ENCODE measurements at places on chromosomes 4 and X.

- DNase-seq = no peak
Measured at GRCh38 chrX:47360423-47361179, 9.8 kb upstream of the ZNF157 start.

GRCh38 chr4:23861897-23862296 lies 27.9 kb downstream of the PPARGC1A start:
- DNase-seq = no peak

GRCh38 chr4:70741867-70742658 lies 20.3 kb downstream of the RUFY3 start:
- DNase-seq = no peak

DNA sequence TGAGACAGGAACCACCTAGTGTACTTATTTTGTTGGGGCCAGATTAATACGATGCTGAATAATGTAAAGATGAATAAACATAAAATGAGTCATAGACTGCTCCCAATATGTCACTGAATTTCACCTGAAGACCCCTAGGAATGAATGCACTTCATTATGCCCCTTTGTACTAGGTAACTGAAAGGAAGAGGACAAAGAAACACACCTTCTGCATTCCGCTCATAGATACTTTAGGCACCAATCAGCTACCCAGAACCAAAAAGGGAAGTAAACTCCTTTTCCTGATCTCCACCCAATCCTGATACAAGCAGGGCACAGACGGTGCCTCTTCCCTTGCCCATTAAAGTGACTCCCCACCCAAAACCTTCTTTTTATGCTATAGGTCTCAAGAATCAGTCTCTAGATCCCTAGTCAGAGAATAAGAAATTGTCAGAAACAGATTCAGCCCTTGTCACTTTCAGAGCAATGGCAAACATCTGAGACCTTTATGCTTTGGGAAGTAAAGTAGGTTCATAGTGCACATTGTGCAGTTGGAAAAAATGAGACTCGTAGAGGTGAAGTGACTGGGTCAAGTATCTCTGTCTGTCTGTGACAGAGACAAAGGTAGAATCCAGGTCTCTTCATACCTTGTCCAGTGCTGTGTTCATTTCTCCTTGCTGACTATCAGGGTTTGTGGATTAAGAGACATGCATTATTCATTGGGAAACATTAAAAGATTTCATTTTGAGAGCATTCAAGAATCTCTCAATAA lies 2.3 kb downstream of the GPR174 start:
- DNase-seq = no peak

GRCh38 chr4:153151535-153152455 lies 52.4 kb upstream of the TRIM2 start:
- no peak for DNase-seq

- no peak for DNase-seq
Measured at GRCh38 chr4:41256131-41256739, 493 bp upstream of the UCHL1 start.

DNA sequence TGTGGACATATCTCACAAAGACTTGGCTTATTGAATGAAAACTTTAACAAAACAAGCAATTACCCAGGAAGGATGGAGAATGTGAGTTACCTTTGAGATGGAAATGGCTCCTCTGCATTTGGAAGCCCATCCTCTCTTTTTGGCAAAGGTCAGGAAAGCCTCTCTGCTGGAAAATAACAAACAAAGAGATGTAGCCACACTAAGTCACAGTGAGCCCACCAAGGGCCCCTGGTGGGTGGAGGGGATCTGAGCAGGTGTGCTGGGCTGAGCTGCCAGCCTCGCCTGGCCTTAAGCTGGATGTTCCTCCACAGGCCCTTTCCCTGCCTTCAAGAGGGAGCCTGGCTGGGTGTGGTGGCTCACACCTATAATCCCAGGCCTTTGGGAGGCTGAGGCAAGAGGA lies 269.2 kb downstream of the HNRNPD start:
- no peak for DNase-seq

GRCh38 chr4:26991057-26991456 lies 130.4 kb downstream of the STIM2 start:
- DNase-seq = no peak

DNA sequence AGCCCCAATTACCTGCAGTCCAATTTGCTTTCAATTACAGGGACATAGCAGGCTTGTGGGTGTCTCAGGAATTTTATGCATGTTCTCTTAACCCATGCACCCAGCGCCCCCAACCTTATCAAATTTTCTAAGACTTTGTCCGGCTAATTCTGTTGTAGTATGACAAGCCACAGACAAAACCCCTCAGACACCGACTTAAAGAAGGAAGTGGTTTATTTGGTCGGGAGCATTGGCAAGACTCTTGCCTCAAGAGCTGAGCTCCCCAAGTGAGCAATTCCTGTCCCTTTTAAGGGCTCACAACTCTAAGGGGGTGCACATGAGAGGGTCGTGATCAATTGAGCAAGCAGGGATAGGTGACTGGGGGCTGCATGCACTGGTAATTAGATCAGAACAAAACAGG lies 28.7 kb upstream of the IL9R start:
- DNase-seq = no peak

DNA sequence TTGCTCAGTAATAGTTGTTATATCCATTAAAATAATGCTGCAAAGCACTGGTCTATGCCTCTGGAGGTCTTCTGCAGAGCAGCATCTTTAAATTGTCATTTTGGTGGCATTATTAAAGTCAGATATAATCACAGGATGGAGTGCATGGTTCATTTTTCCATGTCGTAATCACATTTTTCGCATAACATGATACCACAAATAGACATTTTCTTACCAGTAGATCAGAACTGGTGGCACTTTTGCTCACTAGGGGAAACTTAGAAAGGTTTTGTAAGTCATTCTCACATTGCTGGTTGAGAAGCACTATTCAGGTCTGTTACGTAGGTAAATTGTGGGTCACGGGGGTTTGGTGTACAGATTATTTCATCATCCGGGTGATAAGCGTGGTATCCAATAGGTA lies 484.5 kb upstream of the PRKX start:
- DNase-seq = no peak

GRCh38 chrX:80512924-80513323 lies 92.7 kb downstream of the TENT5D start:
- no peak for DNase-seq

DNA sequence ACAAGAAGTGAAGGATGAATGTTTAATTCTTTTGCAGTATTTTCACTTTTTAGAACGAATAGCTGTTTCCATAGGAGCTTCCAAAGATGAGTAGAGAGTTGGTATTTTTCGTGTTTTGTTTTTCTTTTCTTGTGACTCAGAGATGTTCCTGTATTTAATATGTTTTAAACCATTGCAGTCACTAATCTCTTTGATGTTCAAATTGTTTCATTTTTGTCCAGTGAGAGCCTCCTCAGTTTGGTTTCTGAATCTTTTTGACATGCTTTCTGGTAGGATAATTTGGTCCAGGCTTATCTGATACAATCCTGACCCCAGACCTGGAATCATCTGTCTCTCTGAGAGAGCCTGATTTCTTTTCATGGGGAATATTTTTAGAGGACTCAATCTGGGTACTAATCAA lies 41.6 kb downstream of the BEX3 start:
- DNase-seq = no peak

DNA sequence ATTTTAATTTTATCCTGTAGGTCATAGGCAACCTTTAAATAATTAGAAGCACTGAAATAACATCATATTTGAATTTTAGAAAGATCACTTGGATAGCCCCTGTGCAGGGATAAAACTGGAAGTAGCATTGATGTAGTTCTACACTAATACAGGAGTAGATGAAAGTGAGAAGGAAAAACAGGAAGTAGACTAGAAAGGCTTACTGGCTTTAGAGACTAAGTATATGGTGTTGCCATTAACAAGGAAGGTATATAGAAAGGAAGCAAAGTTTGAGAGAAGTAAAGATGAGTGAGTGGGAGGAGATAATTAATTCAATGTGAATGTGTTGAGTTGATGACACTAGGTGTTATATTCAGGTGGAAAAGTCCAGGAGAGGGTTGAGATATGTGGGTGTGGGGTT lies 73.1 kb upstream of the EPGN start:
- no peak for DNase-seq

DNA sequence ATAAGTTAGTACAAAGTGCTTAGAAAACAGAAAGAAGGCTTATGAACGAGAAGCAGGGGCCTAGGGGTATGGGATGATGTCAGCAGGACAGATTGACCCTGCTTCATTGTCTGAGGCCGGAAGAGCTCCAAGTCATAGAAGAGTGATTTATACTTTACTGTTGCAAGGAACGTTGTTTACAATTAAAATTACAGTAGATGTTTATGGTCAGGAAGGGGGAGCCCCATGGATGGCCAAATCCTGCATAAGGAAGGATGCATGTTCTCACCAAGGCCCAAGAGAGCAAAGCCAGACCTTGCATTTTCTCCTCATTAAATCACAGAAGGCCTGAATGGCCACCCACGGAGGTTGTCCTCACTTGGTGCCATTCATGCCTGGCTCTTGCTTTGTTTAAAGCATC lies 115.3 kb downstream of the LDB2 start:
- no peak for DNase-seq

DNA sequence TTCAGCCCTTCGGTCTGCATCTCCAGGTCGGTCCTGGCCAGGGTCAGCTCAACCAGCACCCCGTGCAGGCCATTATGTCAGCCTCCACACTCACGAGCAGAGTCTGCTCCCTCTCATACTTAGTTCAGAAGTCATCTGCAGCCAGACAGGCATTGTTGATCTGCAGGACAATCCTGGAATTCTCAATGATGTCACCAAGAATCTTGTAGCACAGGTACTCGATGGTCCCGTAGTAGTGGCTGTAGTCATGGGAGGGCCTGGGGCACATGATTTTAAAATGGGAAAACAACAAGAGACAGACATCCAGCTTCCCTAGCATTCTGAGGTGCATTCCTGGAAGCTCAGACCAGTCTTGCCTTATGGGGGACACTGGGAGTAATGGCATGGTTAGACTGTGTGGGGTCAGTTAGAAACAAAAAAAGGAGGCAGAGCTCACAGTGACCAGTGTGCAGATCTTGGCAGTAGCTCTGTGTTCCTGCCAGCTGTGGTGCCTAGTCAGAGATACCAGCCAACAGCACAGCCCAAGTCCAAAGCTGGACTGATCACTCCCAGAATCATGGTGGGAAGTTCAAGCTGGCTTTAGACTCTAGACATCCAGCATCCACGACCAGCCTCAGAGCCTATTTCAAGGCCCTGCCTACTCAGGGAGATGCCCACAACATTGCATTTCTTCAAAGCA lies 31.9 kb downstream of the LRIT3 start:
- DNase-seq = no peak

DNA sequence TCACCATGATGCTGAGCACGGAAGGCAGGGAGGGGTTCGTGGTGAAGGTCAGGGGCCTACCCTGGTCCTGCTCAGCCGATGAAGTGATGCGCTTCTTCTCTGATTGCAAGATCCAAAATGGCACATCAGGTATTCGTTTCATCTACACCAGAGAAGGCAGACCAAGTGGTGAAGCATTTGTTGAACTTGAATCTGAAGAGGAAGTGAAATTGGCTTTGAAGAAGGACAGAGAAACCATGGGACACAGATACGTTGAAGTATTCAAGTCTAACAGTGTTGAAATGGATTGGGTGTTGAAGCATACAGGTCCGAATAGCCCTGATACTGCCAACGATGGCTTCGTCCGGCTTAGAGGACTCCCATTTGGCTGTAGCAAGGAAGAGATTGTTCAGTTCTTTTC lies 4.0 kb downstream of the HNRNPH2 start:
- no peak for DNase-seq

DNA sequence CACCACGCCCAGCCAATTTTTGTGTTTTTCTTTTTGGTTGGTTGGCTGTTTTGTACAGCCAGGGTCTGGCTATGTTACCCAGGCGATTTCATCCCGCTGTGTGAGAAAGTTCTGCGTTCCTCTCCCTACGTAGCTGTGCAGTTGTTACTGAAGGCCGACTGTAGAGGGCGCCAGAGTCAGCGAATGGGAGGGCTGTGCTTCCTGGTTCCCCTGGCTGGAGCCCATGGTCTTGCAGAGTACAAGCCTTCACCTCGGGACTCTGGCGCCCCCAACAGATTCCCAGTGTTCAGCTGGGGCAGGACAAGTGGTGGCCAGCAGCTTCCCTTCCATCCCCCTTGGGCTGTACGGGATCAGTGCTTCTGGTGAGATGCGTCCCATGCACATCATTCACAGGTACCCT lies 5.6 kb upstream of the CT45A1 start:
- DNase-seq = no peak

DNA sequence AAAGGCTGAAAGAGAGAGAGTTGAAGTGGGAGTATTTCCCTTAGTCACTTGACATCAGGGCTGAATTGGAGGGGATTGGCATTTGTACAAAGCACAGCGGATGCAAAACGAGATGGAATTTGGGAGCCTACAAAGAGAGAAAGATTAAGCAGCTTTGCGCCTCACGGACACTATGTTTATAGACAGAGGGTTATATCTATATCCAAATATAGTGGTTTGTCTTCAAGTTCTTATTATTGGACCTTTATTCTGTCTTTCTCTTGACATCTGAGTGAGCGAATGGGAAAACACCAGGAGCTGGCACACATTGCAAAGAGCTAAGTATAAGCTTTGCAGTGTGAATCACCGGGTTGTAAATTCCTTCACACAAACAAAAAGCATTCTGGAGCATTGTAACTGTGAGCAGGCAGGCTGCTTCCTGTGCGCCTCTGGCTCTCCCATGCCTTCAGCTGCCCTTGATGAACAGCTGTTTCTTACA lies 500.2 kb downstream of the STIM2 start:
- DNase-seq = no peak

GRCh38 chr4:119100655-119101054 lies 35.0 kb upstream of the MYOZ2 start:
- no peak for DNase-seq

- DNase-seq = no peak
Measured at GRCh38 chr4:74397748-74398426, 32.9 kb downstream of the EREG start.

DNA sequence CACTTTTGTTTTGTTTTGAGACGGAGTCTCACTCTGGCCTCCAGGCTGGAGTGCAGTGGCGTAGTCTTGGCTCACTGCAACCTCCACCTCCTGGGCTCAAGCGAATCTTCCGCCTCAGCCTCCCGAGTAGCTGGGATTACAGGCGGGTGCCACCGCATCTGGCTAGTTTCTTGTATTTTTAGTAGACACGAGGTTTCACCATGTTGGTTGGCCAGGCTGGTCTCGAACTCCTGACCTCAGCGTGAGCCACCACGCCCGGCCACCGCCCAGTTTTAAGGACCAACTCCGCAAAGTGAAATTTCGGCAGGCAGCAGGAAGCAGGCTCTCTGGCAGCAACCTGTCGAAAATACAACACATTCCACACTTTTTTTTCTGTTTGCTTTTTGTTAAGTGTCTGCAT lies 13.4 kb downstream of the DHRSX start:
- no peak for DNase-seq

DNA sequence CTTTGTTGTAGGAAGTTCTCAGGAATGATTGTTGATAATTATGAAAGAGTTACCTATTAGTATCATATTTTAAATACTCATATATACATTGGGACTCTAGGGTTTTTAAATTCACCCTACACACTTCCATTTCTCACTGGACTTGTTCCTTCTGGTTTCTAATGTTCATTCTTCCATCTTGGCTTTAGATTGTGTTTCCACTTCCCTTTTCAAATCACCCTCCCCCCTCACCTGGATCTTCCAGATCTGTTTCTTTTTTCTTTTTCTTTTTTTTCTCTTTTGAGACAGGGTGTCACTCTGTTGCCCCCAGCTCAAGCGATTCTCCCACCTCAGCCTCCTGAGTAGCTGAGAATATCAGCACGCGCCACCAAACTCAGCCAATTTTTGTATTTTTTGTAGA lies 6.7 kb upstream of the KIT start:
- DNase-seq = no peak
